Stimulated activated CD4-positive, alpha-beta T cell treated with anti-CD3 and anti-CD28 coated beads, TNF-alpha, amount 100 ng/mL, for 4 hours (primary cell): ENCODE measurements at places on chromosomes 16 and 17.

GRCh38 chr17:41015454-41015853 is 6.5 kb upstream of the KRTAP3-1 start:
- no peak for DNase-seq

GRCh38 chr17:81918832-81919545 is 1.0 kb upstream of the SIRT7 start:
- no peak for DNase-seq

DNA sequence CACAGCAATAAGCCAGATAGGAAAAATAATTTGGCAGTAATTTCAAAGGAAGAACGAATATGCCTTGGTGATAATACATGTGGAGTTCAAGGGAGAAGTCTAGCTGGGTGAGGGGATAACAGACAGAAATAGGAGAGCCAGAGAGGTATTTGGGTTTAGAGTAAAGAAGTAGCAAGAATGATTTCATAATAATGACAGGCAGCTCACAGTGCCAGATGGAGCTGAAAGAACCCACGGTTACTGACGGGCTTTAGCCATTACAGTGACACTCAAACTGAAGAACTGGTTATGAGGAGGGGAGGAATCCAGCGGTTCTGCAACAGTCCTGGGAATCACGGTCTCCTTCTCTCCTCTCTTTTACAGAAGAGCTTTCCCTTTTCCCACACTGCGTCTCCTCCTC is 2.2 kb downstream of the OR4D1 start:
- no peak for DNase-seq

- DNase-seq, result no peak
Observed at GRCh38 chr17:48719642-48720265, 2.6 kb downstream of the PRAC1 start.

DNA sequence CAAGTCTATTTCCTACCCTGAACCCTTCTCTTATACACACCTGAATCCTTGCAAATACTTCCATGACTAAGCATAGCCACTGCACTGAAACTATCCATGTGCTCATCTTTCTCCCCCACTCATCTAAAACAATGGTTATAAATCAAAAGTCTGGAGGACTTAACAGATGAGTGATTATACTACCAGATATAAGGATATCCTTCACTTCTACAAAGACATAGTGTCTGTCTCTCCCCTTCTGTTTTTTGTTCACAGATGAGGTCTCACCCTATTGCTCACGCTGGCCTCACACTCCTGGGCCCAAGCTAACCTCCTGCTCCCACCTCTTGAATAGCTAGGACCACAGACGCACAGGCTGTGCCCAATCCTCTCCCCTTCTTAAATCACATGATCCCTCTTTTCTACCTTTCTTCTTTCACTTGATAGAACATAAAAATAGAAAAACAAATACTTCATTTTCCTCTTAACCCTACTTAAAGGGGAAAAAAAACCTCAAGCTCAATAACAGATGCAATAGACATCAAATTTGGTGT is 19.2 kb downstream of the CEP112 start:
- no peak for DNase-seq

DNA sequence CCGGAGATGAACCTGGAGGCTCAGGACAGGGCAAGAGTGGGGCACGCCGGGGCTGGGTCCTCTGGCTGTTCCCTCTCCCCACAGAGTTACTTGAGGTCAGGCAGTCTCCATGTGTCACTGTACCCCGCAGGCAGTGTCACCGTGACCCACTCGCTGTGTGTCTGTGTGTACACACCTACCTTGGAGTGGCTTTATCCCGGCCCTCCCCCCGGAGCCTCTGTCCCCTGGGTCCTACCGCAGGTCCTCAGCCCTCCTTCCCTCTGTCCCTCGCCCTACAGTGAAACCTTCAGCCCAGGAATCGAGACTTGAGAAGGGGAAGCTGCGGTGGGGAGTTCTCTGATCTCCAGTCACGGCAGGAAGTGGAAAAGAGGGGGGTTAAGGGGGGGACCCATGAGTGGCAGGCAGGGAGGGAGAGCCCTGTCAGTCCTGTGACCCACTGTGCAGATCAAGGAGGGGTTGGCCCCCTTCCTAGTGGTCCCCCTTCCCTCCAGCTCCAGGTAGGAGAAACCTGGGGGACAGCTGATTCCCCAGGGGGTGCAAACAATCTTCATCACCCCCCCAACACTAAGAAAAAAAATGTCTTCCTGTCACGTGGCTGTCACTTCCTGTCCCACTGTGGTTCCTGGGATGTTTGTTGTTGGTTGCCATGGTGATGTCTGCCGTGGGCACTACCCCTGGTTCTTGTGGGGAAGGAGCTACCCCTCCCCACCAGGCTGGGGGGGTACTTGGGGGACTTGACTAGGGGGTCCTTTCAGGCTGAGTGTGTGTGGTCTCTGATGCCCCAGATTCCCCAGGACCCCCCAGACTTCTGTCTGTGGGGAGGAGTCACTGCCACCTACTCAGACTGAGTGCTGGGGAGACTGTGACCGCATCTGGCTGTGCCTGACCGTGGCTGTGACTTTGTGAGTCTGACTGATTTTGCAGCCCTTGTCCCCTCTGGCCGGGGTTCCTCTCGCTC is 13.7 kb downstream of the RARA start:
- peak; percentile 68 for DNase-seq

DNA sequence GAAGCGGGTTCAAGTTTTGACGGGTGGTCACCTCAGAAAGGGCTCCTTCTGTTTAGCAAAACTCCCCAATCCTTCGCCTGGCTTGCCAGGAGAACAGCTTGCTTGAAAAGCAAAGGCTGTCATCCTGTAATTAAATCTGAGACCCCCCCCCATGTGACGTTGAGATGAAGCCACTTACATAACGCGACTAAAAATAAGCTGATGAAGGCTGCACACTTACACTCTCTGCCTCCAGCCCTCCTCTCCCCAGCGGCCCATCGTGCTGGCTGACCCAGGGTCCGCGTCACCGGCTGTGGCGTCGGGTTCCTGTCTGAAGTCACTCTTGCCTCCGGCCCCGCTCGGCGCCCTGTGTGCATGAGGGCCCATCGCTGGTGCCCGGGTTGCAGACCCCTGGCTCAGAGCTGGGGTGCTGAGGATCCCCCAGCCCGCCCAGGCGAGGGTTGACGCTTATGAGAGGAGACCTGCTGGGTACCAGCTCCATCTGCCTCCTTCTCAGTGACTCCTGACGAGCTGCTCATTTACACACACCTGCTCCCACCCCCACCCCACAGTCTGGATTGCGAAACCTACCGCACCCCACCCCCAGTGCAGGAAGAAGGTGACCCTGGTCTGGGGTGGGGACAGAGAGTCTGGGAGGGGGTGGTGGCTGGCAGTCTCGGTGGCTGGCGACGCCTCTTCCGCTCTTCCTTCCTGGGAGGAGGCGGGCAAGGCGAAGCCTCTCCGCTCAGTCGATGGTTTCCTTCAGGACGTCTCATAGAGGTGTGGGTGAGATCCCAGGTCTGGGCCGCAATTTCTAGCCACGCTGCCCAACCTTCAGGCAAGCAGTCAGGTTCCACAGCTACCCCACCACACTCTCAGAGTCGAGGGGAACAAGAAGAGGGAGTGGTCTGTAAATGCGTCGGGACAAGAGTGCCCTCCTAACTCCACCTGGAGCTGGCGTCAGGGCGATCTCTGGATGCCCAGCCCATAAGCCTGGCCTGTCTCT is 3.1 kb upstream of the BAIAP2 start:
- DNase-seq, result no peak
